ENCODE measurements at places on chromosomes 5 and 9.

GRCh38 chr5:108084105-108084504 is 297.8 kb downstream of the FBXL17 start:
- no peak for DNase-seq

GRCh38 chr5:120803282-120803681 is 339.2 kb downstream of the PRR16 start:
- DNase-seq, result no peak

GRCh38 chr5:98349251-98349989 is 424.0 kb upstream of the RGMB start:
- DNase-seq, result no peak

GRCh38 chr5:2670940-2671339 is 80.5 kb downstream of the IRX2 start:
- DNase-seq, result no peak

GRCh38 chr5:3155046-3155445 is 403.6 kb upstream of the IRX2 start:
- no peak for DNase-seq

Data from central memory CD4-positive, alpha-beta T cell (primary cell).